ENCODE measurements at places on chromosomes 6 and 20.
A peak's percentile ranks its signal among the peaks of the same experiment; 100 is the strongest.

- DNase-seq: no peak
Measured at GRCh38 chr6:149342525-149342924, 25.0 kb downstream of the TAB2 start.

GRCh38 chr20:48766961-48767960, 60.5 kb downstream of the PREX1 start:
- no peak for DNase-seq

DNA sequence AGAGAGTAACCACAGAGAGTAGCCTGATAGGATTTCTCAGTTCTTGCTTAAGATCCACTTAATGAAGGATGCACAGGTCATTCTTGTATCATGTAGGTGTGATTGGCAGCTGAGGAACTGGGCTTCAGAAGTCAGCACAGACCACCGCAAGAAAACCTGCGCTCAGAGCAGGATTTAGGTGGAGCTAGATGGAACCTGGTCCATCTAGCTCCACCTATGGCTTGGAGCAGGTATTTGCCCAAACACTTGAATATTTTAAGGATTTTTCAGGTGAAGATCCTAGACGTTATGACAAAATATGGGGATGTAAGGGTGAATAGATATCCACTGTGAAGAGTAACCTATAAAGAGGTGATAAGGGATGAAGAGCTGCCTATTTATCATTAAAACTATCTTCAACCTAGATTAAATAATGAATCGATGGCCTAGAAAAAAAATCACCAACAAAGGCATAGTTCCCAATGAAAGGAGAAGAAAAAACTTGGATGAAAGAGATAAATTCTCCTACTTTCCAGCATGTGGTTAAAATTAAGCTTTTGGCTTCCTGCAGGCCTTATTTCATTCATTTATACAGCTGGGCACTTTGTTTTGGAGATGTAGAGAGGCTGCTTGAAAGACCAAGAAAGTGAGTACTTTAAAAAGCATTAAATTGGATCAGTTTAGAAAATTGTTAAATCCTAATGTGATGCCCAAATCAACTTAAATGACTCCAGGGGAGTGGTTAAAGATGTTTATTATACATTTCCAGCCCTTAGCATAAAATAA, 778.4 kb upstream of the GJE1 start:
- DNase-seq: peak; percentile 3

GRCh38 chr20:62011403-62011790, 54.3 kb downstream of the TAF4 start:
- DNase-seq: no peak

DNA sequence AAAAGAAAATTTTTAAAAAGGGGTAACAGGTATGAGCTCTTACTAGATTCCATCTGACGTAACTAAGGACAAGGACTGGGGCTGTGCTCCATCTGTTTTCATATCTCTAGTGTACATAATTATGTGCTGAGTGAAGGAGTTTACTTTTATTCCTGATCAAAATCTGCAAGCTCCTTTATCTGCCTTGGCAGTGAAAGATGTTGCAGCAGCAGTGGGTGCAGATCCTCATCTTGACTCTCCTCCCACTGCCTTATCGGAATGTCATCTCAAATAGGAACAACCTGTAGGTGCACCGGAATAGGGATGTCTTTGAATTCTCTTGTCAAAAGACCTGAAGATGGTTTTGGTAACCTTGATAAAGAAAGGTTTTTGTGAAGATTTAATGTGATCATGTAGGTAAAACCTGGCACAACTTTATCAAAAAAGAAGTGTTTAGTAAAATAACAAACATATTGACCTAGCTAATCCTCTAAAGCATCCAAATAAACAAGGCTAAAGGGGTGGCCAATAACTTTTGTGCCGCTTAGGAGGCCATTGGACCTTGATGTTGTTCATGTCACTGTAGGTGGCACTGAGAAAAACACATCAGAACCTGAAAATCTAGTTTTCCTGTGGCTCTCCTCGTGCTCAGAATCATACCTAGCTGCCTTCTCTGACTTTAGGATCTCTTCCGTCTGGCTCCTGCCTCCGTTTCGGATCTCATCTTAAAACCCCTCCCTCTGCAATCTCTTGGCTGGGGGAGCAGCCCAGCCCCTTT, 19.0 kb upstream of the SLC16A10 start:
- DNase-seq: no peak

GRCh38 chr6:14072084-14072483, 45.5 kb upstream of the CD83 start:
- no peak for DNase-seq

GRCh38 chr20:939606-940005, 23.5 kb upstream of the ANGPT4 start:
- DNase-seq: no peak

DNA sequence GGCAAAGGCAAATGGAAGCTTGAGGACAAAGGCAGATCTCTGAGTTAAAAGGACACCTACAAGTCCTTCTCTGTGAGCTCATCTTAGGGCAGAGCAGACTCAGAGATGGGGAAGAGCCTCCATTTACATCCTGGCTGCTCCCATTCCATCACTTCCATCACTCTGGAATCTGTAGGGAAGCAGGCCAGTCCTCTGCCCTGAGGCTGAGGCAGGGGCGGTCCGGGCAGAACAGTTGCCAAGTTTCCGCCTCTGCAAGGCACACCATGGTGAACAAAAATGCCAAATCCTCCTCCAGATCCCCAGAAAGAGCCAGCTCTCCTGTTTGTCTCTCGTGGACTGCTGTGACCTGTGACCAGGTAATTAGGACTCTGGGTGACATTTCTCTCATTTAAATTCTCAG, 209.6 kb upstream of the SSTR4 start:
- DNase-seq: no peak

GRCh38 chr6:47241742-47242482, 67.8 kb downstream of the TNFRSF21 start:
- no peak for DNase-seq

- no peak for DNase-seq
Measured at GRCh38 chr6:151004383-151005024, 139.0 kb downstream of the MTHFD1L start.

GRCh38 chr20:36043441-36043840, 75.1 kb downstream of the CNBD2 start:
- no peak for DNase-seq

- DNase-seq: no peak
Measured at GRCh38 chr6:1263850-1264377, 48.0 kb upstream of the FOXQ1 start.

- DNase-seq: no peak
Measured at GRCh38 chr6:7938562-7939183, 28.1 kb upstream of the TXNDC5 start.

DNA sequence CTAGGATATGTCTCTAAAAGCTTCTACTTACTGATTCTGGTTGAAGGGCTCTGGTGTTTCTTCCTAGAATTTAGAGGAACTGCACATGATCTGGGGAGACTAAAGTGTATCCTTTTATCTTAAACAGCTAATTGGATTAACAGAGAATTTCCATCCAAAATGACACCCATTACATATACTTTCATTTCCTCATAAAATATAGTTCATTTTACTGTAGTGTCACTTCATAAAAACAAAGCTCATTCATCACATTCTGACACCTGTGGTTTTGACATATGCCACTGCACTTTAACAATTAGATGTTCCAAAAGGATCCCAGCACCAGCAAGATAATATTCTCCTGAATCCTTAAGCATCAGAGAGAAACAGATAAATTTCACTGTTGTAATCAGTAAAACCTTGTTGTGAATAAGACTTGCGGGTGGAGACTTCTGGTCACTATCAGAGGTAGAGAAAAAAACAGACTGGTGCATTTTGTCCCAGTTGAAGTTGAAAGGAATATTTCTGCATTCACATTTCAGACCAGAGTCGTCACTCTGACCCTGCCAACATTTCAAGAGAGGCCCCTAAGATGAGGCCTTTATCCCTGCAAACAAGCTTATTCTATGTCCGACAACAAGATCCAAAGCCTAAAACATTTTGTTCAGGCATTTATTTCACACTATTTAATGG, 175.3 kb upstream of the BMP5 start:
- DNase-seq: no peak

- no peak for DNase-seq
Measured at GRCh38 chr6:161511447-161512095, 237.7 kb upstream of the AGPAT4 start.

DNA sequence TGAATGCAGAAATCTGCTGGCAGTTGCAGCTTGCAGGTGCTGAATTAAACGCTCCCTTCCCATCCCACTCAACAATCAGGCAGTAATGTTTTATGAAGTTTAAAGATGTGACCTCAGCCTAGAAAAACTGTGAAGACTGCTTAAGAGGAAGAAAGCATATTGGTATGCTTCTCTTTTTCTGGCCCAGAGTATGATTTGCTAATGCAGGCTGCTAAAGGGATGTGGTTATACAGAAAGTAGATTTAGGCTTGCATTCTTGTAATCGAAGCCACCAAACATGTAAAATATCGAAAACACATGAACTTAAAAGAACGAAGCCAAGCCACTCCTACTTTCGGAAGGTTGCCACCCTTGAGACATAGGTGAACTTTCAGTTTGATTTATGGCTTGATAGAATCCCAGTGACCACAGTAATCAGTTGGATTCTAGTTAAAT, 40.7 kb downstream of the MAP3K5 start:
- DNase-seq: no peak

DNA sequence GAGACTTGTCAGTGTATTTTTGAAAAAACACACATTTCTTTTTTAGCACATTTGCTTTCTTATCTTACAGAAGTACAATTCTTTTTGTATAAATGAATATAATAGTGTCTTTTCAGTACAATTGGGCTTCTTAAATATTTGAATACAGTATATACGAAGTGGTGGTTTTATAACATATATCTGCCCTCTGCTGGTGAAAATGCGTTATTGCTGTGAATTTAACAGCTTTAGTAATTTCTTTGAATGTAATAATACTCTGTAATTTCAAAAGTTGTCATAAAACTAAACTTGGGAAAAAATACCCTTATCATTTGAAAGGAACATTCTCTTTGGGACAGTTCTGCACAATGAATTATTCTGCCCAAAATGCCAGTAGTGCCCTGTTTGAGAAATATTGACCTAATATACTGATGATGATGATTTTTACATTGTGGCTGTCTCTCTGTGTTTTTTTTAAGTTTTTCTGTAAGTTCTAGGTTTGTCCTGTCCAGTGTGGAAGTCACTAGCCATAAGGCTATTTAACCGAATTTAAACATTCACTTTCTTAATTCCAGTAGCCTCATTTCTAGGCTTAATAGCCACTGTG, 19.0 kb downstream of the SMAP1 start:
- DNase-seq: no peak

DNA sequence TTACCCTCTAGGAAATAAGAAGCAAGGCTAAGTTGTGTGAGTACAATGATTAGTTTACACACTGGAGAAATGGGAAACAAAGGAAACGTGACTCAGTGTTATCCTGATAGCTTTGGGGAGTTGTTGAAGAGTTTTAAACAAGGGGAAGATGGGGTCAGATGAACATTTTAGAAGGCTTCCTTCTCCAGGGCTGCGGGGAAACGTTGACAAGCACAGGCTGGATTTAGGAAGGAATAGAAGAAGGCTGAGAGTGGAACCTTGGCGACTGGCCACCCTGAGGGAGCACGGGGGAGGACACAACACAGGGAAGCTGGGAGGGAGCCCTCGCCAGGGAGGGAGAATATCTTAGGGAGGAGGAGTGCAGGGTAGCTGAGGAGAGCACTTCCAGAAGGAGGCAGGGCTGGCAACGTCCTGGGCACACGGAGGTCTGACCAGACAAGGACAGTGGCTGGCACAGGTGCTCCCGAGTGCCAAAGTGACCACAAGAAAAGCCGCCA, 134.7 kb downstream of the AIG1 start:
- DNase-seq: no peak

DNA sequence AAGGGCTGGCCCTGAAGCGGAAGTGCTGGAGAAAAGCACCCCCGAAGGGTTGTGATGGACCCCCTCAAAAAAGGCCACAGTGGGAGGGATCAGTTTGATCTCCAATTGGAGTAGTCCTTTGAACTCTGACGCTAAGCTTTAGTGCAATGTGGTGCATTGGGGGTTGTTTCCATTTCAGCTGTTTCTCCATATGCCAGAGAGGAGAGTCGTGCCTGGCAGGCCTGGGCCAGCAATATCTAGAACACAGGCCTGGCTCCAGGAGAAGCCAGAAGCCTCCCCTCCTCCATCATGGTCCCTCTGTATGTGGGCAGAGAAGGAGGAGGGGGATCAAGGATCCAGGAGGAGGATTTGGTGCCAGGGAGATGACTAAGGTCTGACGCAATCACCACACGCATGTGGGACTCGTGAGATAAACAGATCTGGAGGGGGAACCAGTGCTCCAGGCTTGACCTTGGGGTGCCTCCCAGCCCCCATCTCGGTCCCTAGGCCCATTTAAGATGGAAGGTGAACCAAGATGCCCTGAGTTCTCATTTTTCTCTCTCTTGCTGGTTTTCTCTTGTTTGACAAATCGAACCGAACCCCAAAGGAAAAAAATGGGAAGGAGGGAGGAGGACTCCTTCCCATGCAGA, 517.4 kb upstream of the JARID2 start:
- DNase-seq: no peak

DNA sequence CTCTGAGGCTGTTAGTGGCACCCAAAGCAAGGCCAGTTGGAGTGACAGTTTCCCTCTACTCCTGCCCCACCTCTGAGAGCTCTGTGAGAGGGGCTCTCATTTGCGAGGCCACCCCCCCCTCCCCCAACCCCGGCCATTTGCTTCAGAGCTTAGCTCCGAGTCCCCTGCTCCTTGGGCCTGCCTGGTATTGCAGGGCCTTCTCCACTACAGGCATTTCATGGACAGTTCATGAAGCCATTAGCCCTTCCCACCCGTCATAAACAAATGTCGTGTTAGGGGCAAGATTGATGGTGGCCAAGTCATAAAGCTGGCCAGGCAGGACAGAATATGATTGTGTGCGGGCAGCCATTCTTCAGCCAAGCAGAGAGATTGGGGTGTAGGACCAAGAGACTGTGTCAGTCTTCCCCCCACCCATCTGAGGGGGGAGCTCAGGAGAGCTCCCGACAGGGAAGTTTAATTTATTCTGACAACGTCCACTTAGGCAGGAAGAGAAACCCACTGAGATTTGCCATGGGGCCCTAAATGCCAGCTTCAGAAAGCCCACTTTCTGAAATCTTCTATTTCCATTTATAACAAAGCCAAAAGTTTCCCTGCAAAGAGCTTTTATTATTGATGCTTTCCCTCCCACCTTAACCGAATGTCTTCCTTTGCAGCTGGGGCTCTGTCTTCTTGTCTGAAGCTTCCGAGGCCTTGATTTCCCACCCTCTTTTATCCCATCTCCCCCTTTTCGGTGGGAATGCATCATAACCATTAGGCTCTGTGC, 7.2 kb downstream of the FOXC1 start:
- no peak for DNase-seq

- DNase-seq: no peak
Measured at GRCh38 chr6:113776998-113777397, 80.1 kb upstream of the MARCKS start.

- DNase-seq: no peak
Measured at GRCh38 chr6:147759093-147759492, 250.6 kb downstream of the SAMD5 start.

GRCh38 chr6:35602133-35602946, 86.4 kb downstream of the FKBP5 start:
- no peak for DNase-seq

- DNase-seq: no peak
Measured at GRCh38 chr6:7939184-7939863, 28.7 kb upstream of the TXNDC5 start.

DNA sequence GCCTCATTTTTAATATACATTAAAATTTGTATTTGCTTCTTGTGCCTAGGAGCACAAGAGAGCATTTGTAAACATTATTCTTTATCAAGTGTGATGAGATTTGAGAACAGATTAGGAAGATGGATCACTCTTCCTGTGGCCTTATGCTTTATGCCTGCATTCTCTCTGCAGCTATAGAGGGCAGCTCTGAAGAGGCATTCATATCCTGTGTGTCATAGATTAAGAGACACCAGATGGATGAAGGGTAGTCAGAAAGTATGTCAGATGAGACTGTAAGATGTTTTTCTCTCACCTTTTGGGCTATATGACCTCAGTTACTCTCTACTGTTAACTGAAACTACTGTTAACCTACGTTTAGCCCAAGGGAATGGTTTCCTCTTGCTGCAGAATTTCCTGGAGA, 61.4 kb downstream of the DNAH8 start:
- no peak for DNase-seq

All from HCT116 (cell line).